ENCODE measurements at places on chromosomes 1 and 21. TPM values are rescaled to one million over a fixed set of nuclear protein-coding genes. Genes with fewer than 3 reads are reported as not detected.

DNA sequence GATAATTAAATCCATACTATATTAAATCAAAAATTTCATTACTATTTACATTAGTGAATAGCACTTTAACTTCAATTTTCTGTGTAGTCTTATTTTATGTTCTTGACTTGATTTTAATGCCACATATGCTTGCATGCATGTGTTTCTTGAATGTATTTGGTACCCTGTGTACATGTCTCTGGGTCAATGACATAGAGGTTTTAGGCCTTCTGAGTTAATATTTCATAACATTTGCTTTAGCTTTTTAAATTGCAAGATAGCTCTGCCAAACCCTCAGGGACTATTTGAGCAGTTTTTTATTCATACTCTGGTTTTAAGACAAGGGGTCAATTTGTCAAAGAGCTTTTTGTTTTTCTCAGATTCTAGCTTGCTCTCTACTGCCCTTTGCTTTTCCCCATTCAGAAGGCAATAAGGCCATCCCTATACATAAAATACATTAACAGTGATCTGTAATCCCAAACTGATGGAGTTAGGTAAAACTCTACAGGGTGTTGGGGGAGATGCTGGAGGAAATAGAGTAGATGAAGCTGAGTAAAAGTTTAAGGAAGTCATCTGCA is 5.0 kb downstream of the MLLT11 start:
- DNase-seq, result no peak

DNA sequence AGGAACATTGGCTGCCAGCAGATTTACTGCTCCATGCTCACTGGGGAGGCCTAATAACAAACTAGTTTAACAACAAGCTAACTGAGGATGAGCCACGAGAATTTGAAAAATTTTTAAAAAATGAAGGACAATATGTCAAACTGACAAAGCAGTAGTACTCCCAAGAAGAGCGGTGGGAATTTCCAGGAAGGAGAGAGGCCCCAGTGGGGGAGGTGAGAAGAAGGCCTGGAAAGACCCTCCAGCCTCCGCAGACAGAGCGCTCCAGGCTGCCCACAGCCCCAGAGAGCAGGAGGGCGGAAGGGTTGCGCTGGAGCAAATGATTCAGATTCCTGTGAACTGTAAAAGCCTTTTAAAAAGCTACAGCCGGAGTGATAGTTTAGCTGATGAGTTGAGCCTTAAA is 78.5 kb downstream of the SIPA1L2 start:
- DNase-seq, result no peak

- DNase-seq, result no peak
Measured at GRCh38 chr1:240528591-240528990, 83.4 kb downstream of the GREM2 start.

GRCh38 chr21:14736672-14737071 is 190.6 kb upstream of the SAMSN1 start:
- DNase-seq, result no peak

DNA sequence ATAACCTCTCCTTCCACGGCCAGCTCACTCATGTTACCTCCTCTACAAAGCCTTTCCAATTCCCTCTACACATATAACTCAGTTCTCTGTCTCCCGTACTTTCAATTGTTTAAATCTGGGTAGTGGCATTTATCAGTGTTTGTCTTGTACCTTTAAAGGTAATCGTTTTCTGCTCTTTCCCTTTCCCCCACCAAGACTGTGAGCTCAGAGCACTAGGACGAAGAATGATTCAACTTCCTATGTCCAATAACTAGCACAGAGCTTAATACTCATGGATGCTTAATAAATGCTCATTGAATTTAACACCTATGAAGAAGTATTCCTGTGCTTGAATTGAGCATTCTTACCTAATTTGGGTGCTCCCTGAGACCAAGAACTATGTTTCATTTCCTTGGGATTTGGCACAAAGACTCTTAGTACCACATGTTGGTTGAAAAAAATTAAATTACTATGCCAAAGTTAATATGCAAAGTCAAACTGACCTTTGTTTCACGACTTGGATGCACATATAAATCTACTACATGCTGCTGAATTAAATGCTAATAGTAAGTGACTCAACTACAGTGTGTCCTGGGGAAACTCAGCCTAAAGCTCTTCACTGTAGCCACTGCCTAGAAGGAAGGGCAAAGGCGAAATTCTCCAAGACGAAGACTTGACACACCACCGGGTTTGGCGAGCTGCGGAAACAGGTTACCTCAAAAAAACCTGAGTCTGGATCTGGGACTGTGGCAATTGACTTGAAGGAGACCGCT is 30.6 kb upstream of the C1orf185 start:
- no peak for DNase-seq

DNA sequence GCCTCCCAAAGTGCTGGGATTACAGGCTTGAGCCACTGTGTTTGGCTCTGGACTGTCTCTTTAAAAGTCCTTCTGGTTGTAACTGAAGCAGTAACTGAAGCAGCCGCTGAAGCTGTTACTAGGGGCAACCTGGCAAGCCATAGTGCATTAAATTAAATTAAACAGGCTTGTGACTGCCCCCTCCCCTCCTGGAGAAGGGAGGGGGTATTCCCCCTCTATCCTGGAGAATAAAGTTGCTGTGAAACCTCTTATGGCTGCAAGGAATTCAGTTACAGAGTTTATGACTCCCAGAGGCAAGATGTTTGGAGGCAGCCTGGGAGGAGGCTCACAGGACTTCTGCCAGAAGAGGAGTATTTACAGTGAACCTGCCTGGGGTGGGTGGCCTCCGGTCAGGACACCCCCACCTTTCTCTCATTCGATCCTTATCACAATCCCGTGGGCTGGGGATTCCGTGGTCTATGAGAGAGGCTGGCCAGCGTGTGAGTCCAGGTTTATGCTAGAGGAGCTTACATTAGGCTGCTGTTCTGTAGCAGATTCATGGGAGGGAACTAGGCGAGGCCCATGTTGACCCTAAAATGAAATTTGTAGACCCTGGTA is 8.3 kb downstream of the TTC22 start:
- no peak for DNase-seq

GRCh38 chr1:119141020-119141424 is 569 bp upstream of the WARS2 start:
- peak; percentile 11 for DNase-seq

DNA sequence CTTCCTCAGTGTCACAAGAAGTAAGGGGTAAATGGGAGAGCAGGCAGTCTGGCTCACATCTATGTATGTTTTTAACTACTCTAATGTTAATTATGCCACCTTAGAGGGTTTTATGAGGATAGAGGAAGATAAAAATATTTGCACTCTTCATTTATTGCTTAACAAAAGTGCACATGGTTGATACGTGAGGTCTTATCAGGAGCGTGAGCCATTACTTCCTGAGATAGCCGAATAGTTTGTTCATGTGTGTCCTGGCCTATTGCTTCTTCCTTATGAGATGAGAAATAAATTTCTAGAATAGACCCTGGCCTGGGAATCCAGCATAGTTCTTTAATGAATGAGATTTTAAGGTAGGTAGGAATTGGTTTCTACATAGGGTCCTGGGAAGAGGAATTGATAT is 471.1 kb upstream of the B3GALT2 start:
- DNase-seq, result no peak

DNA sequence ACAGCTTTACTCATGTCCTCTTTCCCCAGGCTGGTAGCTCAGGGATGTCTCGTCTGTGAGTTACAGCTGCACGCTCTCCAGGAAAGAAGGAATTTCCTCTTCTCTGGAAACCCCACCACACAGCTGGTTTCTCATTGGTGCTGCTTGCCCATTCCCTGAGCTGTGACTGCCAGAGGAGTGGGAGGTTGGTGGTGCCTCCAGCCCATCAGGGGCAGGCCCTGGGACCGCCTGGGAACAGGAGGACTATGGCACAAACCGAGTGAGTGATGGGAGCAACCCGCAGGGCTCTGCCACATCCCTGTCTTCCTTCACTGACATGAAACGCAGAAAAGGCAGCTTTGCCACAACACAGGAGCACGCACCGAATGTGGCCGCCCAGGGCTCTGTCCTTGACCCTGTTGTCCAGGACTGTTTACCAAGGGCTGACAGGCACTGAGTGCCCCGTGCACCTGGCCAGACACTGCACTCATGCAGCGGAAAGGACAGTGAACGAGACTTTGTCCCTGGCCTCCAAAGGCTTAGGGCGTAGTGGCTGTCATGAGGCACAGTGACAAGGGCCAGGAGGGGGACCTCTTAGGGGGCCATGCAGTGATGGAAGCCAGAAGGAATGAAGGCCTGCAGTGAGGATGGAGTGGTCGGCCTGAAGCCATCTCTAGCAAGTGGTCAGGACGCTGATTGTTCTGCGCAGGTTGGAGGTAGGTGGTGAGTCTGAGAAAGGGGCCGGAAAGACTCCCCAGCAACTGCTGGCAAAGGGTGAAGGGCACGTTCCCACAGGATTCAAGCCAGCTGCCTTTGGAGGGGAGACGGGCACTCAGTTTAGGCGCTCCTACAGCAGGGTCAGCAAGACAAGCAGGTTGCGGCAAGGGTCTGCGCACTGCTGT is 1.7 kb upstream of the CCNL2 start:
- DNase-seq, result no peak

DNA sequence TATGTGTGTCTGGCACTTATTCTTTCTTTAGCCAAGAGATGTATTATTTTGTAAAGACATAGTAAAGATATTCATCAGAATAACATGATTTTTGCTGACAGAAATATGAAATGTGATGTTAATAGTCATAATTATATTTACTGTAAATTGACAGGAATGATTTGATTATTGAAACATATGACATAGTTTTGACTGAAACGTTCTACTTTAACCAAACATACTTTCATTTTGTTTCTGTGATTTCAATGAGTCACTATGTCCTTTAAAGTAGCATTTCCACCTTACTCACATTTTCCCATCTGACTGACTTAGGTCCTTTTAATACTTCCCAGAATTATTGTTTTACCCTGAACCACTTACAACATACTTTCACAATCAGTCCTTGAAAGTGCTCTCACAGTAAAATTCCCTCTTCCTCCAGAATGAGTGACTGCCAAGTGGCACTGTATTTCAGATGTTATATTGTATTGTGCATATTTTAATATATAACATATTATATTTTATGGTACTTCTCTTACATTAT is 437.9 kb downstream of the NCAM2 start:
- DNase-seq, result no peak

DNA sequence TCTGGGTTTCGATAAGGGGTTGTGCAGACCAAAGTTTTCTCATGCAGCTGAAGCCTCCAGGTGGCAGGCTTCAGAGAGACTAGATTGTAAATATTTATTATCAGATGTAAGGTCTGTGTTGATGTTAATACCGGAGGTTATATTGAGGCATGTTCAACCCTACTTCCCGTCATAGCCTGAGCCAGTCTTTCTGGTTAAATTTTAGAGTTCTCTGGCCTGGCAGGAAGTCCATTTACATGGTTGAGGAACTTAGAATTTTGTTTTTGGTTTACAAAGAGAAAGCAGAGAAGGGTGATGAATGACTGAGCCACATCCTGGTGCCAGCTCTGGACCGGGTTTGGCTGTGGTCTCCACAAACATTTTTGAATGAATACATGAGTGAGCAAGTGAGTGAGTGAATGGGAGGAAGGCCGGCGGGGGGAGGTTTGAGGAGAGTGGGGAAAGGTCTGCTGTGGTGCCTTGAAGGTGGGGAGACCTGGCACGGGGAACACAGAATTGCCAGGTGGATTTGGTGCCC is 218.5 kb downstream of the DISC1 start:
- DNase-seq, result no peak

DNA sequence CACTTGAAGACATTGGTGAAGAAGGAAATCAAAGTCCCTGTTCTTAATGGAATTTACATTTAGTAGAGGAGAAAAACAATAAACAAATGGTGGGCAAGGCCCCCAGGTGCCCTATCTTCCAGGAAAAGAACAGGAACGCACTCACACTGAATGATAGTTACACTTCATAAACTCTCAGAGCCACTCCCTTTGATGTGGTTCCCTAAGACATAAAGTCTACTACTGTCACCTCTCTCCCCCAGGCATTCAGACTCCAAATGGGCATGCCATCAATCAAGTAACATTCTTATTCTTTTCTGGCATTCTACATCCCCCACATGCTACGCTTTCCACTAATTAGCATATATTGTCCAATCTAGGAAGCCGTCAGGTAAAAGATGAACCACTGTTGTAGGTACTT is 36.6 kb upstream of the PIGC start:
- no peak for DNase-seq

GRCh38 chr1:37825506-37825905 is 17.5 kb upstream of the YRDC start:
- DNase-seq, result no peak

DNA sequence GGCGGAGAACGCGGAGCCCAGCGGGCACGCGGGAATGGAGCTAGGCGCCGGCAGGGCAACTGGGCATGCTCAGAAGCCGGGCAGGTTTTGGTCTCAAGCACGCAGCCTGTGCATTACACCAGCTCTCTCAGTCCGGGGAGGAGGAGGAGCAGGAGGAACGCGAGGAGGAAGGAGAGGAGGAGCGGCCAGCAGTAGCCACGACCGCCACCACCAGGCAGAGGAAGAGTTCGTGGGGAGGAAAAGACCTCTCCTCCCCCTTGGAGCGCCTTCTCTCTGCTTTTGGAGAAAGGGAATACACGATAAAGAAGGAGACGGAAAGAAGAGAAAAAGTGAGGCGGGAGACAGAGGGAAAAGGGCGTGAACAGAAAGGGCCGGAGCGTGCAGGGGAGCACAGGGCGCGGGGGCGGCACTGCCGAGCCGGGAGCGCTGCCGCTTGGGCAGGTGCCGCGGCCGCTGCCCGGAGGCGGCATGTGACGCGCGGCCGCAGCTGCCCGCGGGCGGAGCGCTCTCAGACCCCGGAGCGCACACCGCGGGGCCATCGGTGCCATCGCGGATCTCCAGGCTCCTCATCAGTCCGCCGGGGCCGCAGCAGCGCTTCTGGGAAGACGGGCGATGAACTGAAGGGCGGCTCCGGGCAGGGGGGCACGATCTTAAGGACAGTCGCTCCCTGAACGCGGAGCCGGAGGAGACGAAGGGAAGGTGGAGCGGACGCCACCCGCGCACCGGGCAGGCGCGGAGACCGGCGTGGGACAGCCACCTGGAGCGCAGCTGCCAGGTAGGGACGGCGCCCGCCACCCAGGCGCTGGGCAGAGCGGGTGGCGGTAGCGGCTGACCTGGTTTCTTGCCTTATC is at the start of gene CHRM3:
Gene CHRM3, plus strand, starts transcription at position 116 of the 851 bp plus-strand sequence. CDS start 520,884 bp downstream, outside the sequence.
- DNase-seq, result no peak

SDE2 gene
- total RNA-seq, result 28.6 TPM

DRAXIN gene
- 0.64 TPM for total RNA-seq

LGR6 gene
- not detected for total RNA-seq

LCE2B gene
- total RNA-seq, result not detected

MIER1 gene
- total RNA-seq, result 19.4 TPM

C1orf210 gene
- total RNA-seq, result not detected

FOXO6 gene
- total RNA-seq, result not detected

Measured in dermis microvascular lymphatic vessel endothelial cell (primary cell).